Heart right ventricle (tissue), 16 donors: ENCODE measurements at places on chromosomes 6 and 20. TPM values are rescaled to one million over a fixed set of nuclear protein-coding genes. Genes with fewer than 3 reads are reported as not detected.

Gene OR2H1
- not detected for total RNA-seq

Gene FGD2
- 2.2 TPM for total RNA-seq

DNA sequence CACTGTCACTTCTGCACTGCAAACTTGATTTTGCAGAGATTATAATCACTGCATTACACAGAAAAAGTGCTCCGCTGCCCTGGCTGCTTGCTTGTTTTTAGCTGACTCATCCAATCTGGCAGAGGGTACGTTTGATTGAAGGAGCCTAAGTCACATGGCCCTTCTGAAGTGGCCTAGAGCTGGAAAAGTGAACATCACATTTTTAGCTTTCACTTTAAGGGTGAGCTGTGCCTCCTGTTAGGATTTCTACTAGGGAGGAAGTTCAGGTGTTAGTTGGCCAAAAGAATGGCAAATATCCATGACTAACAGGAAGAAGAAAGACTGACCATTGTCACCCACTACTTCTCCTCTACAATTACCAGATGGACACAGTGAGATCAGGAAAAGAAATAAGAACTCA is 889.1 kb upstream of the MAP3K7 start:
- DNase-seq = no peak

DNA sequence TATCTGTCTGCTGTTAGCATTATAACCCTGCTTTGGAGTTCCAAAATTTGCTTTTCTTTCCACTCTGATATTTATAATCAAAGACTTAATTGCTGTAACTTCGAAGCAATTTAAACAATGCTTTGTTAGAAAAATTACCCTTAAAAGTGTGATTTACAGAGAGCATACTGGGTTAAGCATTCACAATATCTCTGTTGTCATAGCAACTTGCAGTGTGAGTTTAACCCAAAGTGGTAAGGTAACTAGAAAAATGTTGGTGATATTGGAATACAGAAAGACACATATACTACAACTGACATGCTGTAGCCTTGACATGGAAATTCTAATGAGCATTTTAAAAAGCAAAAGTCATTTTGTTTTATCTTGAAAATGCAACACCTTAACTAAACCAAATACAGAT is 70.4 kb upstream of the SMLR1 start:
- DNase-seq = no peak

DNA sequence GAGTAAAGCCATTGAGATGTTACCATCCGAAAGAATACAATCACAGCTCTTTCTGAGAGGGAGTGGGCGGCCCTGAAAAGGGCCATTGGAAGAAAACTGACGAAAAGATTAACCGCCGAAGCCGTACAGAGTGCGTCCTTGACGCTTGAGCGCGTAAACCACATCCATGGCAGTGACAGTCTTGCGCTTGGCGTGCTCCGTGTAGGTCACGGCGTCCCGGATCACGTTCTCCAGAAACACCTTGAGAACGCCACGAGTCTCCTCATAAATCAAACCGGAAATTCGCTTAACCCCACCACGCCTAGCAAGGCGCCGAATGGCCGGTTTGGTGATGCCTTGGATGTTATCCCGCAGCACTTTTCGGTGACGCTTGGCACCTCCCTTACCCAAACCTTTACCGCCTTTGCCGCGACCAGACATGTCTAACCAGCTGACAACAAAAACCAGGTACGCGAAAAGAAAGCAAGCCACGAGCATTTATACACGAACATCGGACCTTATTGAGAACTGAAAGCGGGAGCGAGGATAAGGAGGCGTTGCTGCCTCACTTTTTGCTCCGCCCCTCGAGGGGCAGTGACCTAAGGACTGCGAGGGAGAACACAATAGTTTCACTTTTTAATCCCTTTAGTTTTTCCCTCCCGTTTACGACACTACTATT is 60.3 kb upstream of the HFE start:
- peak; percentile 84 for DNase-seq

- no peak for DNase-seq
Measured at GRCh38 chr6:111793711-111794111, 79.5 kb downstream of the FYN start.

- no peak for DNase-seq
Measured at GRCh38 chr6:121759370-121759769, 323.9 kb downstream of the GJA1 start.

DNA sequence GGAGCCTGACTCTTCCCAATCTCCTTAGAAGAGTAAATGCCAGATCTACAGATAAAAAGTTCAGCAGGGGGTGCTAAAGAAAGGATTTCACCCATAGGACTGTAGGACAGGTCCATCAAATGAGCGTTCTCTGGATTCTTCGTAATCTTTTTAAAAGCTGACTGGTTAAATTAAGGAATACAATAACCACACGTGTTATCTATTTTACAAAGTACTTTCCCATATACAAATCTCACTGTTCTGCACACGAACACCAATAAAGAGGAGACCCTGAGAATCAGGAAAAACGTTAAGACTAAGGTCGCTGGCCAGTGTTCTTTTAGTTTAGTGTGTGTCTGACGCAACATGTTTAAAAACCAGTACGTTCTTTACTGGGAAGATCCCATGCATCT is 542 bp downstream of the TUBE1 start:
- no peak for DNase-seq

DNA sequence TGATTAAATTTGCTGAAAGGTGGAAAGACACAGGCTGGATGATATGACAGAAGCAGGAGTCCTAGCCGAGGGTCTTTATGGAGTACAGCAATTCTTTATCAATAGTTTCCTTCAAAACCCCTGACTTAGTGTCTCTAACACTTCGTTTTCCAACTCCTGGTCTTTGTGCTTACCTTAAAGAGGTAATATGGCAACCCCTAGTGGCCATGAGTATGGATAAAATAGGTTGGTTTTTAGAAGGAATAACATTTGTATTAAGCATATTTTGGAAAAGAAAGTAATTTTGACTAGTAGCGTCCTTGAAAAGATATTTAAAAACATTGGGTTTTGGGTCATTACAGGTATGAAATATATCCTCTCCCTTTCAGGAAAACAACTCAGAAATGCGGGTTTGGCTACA is 51.9 kb downstream of the VGLL2 start:
- DNase-seq = no peak

GRCh38 chr6:144585217-144585814 is 300.2 kb downstream of the UTRN start:
- DNase-seq = no peak

GRCh38 chr20:51837876-51838420 is 35.6 kb upstream of the SALL4 start:
- no peak for DNase-seq
